ENCODE measurements at places on chromosomes 2 and 18. TPM values are rescaled to one million over a fixed set of nuclear protein-coding genes. Genes with fewer than 3 reads are reported as not detected.

Gene SCYGR4
- not detected for total RNA-seq

Gene CHST9
- total RNA-seq, result under 0.01 TPM

Gene LOXL3
- 0.34 TPM for total RNA-seq

Gene DRC1
- 0.21 TPM for total RNA-seq

Gene GREB1L
- total RNA-seq, result 1.6 TPM

Gene CROCC2
- total RNA-seq, result not detected

Gene HTR2B
- not detected for total RNA-seq

Gene SERPINB13
- total RNA-seq, result 16.7 TPM

Gene ALPG
- total RNA-seq, result not detected

Gene MYO7B
- total RNA-seq, result not detected

Gene PSMA8
- total RNA-seq, result not detected

Gene FAM110C
- total RNA-seq, result 16.2 TPM

Gene IL36A
- total RNA-seq, result 1.0 TPM

Gene RMDN2
- 3.7 TPM for total RNA-seq

Gene IGFBP2
- 840 TPM for total RNA-seq

Gene DYNAP
- not detected for total RNA-seq

Gene SERPINB12
- 0.34 TPM for total RNA-seq

Gene CDK5R2
- total RNA-seq, result 0.07 TPM

Gene SCN7A
- under 0.01 TPM for total RNA-seq

Gene MDH1
- total RNA-seq, result 147 TPM

Gene TEKT4
- total RNA-seq, result not detected

Gene SLC20A1
- total RNA-seq, result 105 TPM

Gene IL36G
- 2.6 TPM for total RNA-seq

Gene CLEC4F
- total RNA-seq, result not detected

Gene CFC1
- total RNA-seq, result not detected

Gene FTCDNL1
- total RNA-seq, result 2.3 TPM

Gene SLC19A3
- 0.36 TPM for total RNA-seq

Gene GCG
- not detected for total RNA-seq

Gene EFR3B
- 0.07 TPM for total RNA-seq

Gene LIMS4
- not detected for total RNA-seq

Gene SPAST
- 32.7 TPM for total RNA-seq

Gene PAX8
- 1.1 TPM for total RNA-seq

Gene SMIM21
- total RNA-seq, result not detected

Gene VWA3B
- 0.07 TPM for total RNA-seq

Gene CPS1
- total RNA-seq, result 16.1 TPM

Gene FAM161A
- total RNA-seq, result 1.0 TPM

Gene SNTG2
- 0.14 TPM for total RNA-seq

Gene MC5R
- total RNA-seq, result not detected

Gene CCDC148
- 0.34 TPM for total RNA-seq

Gene DCDC2C
- not detected for total RNA-seq

Gene AGXT
- not detected for total RNA-seq

Gene DOK6
- total RNA-seq, result 0.07 TPM

Gene REG1B
- not detected for total RNA-seq

Gene TANK
- total RNA-seq, result 115 TPM

Gene ATIC
- total RNA-seq, result 80.3 TPM

Gene NT5C1B
- total RNA-seq, result not detected

Gene KCNE4
- total RNA-seq, result 0.14 TPM

Gene DDX18
- 111 TPM for total RNA-seq

Gene HOXD12
- total RNA-seq, result not detected

Gene SMAD4
- total RNA-seq, result 106 TPM

Gene FECH
- 20.8 TPM for total RNA-seq

Gene POTEC
- total RNA-seq, result not detected
